ENCODE measurements at places on chromosomes 6 and 20. TPM values are rescaled to one million over a fixed set of nuclear protein-coding genes. Genes with fewer than 3 reads are reported as not detected.

The NCOA7 gene
- 57.1 TPM for total RNA-seq

GRCh38 chr20:49928411-49929141 is 7.6 kb upstream of the RNF114 start:
- DNase-seq: peak; percentile 90
- no peaks in the 10 kb centered on the region for H3K36me3 ChIP-seq
- no peaks in the 10 kb centered on the region for H3K4me1 ChIP-seq
- no peak overlapping the region for H3K4me3 ChIP-seq
- H3K27me3 ChIP-seq: no peaks in the 10 kb centered on the region
- peak overlapping the region; percentile 43 for H3K27ac ChIP-seq

- no peak overlapping the region for H3K4me3 ChIP-seq
- no peaks in the 10 kb centered on the region for H3K27me3 ChIP-seq
Observed at GRCh38 chr6:89044328-89045010, 36.1 kb upstream of the PNRC1 start.

DNA sequence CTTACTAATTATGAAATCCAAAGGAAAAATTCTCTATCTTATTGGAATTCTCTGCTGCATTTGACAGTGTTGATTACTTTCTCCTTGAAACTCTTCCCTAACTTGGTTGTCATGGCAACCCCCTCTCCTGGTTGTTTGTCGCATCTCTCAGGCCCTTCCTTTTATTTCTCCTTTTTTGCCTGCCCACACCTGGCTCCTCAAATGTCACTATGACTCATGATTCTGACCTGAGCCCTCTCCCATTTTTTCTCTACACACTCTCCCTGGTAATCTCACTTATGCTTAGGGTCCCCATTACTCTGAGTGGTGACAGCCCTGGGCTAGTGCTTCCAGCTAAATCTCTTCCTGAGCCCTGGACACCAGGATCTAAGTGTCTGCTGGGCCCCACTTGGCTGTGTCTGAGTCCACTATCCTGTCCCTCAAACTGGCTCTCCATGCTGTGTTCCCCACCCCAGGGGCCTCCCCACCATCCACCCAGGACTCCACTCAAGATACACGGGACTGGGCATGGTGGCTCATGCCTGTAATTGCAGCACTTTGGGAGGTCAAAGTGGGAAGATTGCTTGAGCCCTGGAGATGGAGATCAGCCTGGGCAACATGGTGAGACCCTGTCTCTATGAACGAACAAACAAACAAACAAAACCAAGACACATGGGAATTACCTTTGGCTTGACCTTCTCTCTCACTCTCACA is 16.5 kb upstream of the NNAT start:
- H3K27ac ChIP-seq: no peak overlapping the region
- H3K4me3 ChIP-seq: no peak overlapping the region
- H3K27me3 ChIP-seq: no peaks in the 10 kb centered on the region
- DNase-seq: no peak
- no peaks in the 10 kb centered on the region for H3K4me1 ChIP-seq

- no peak for DNase-seq
- H3K27ac ChIP-seq: no peak overlapping the region
- H3K27me3 ChIP-seq: no peaks in the 10 kb centered on the region
- peak overlapping the region; percentile 16 for H3K4me3 ChIP-seq
Observed at GRCh38 chr20:20368418-20369249, 730 bp downstream of the INSM1 start.

The MUC21 gene
- total RNA-seq: not detected

DNA sequence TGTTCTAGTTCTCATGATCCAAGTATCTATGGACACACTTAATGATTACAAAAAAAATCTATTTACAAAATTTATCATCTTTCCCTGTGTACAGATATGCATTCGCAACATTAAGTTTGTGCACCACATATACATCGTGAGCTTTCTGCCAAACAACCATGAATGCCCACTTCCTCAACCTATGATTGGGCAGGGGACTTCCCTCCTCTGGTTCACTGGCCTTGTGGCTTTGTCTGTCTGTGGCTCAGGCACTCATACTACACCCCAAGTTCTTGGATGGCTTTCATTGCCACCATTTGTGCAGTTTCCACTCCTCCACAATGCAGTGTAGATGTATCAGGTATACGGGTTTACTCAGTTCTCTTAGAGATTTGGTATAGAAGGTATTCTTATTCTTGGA is 74.9 kb downstream of the HS3ST5 start:
- H3K27me3 ChIP-seq: no peaks in the 10 kb centered on the region
- no peak for DNase-seq
- H3K36me3 ChIP-seq: no peaks in the 10 kb centered on the region
- H3K4me3 ChIP-seq: no peak overlapping the region

GRCh38 chr6:108872141-108872557 is 23.9 kb downstream of the ARMC2 start:
- no peak overlapping the region for H3K4me3 ChIP-seq
- H3K4me1 ChIP-seq: no peaks in the 10 kb centered on the region
- no peak for DNase-seq
- H3K27ac ChIP-seq: no peak overlapping the region

DNA sequence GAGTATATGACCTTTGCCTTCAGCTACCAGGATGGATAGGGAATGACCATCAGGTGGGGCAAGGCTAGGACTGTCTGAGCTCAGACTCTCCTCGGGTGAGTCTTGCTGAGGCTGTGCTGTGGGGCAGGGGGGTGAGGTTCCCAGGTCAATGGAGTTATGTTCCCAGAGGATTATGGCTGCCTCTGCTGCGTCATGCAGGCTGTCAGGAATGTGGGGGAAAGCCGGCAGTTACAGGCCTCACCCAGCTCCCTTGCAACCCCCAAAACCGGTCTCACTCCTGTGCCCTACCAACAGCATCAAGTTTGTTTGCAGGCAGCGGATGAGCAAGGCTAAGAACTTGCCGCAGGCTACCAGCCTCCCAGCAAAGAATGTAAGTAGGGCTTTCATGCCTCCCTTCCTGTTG is 93.5 kb downstream of the ESR1 start:
- H3K4me1 ChIP-seq: no peaks in the 10 kb centered on the region
- H3K36me3 ChIP-seq: no peaks in the 10 kb centered on the region
- no peaks in the 10 kb centered on the region for H3K27me3 ChIP-seq
- no peak overlapping the region for H3K27ac ChIP-seq

- H3K27me3 ChIP-seq: no peaks in the 10 kb centered on the region
- no peak overlapping the region for H3K4me3 ChIP-seq
- H3K4me1 ChIP-seq: no peaks in the 10 kb centered on the region
- no peaks in the 10 kb centered on the region for H3K36me3 ChIP-seq
- no peak for DNase-seq
- H3K27ac ChIP-seq: no peak overlapping the region
Observed at GRCh38 chr20:33687993-33688937, 2.1 kb upstream of the E2F1 start.

DNA sequence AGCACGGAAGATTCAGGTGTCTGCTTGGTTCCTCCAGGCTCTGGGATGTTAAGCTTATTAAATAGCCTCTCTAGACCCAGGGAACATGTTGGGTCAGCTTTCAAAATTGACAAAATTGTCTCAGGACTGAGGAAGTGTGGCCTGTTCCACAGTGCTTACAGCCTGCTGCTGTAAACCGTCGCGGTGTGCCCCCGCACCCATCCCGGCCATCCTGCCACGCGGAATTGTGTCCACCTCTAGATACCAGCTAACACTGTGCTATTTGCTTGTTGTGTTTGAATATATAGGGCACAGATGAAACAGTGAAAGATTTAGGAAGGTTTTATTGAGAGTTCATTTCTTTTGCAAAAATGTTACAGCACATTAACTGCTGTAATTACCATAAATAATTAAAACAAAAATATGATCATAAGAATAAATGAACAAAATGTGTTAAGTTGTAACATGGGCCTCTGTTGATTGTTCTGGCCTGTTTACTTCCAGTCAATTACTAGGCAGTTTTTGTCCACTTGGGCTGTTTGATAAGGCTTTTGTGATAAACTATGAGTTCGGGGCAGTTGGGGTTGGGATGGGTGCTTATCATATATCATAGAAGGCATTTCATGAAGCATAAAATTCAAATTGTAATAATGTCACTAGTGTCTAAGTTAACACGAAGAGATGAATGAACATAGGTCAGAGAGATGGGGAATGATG is 77.4 kb downstream of the ARID1B start:
- H3K27ac ChIP-seq: no peak overlapping the region
- H3K36me3 ChIP-seq: no peaks in the 10 kb centered on the region
- H3K4me3 ChIP-seq: no peak overlapping the region
- DNase-seq: no peak
- H3K4me1 ChIP-seq: peaks cover 10% of the 10 kb centered on the region
- no peaks in the 10 kb centered on the region for H3K27me3 ChIP-seq

The TP53TG5 gene
- total RNA-seq: 0.91 TPM

- no peak overlapping the region for H3K27ac ChIP-seq
- DNase-seq: no peak
- H3K36me3 ChIP-seq: no peaks in the 10 kb centered on the region
- H3K4me3 ChIP-seq: no peak overlapping the region
- H3K27me3 ChIP-seq: no peaks in the 10 kb centered on the region
Observed at GRCh38 chr20:24915892-24916291, 33.2 kb upstream of the CST7 start.

- no peaks in the 10 kb centered on the region for H3K27me3 ChIP-seq
- H3K4me3 ChIP-seq: no peak overlapping the region
- no peak overlapping the region for H3K27ac ChIP-seq
- H3K36me3 ChIP-seq: no peaks in the 10 kb centered on the region
Observed at GRCh38 chr6:161261816-161262215, 12.0 kb downstream of the AGPAT4 start.

The SPATS1 gene
- total RNA-seq: not detected

Data from aorta (tissue), 5 donors.